ENCODE measurements at places on chromosomes 3 and 15. TPM values are rescaled to one million over a fixed set of nuclear protein-coding genes. Genes with fewer than 3 reads are reported as not detected.

Gene IGSF10
- 1.8 TPM for polyA plus RNA-seq

Gene FOXB1
- polyA plus RNA-seq, result not detected

Gene SHF
- 17.7 TPM for polyA plus RNA-seq

Gene ALPK3
- 21.0 TPM for polyA plus RNA-seq

GRCh38 chr3:167867981-167868380 is 132.5 kb downstream of the SERPINI1 start:
- no peak for DNase-seq

DNA sequence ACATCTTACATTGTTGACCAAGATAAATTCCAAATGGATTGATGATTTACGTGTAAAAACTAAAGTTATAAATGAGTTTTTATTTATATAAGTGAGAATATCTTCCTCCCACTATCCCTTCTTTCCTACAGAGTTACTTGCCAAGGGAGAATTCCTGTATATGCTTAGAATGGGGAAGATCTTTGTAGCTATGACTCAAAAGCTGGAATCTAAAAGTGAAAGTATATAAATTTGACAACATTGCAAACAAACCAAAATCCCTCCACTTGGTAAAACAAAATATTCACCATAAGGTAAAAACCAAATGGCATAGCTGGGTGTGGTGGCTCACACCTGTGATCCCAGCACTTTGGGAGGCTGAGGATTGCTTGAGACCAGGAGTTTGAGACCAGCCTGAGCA is 52.7 kb upstream of the GCNT3 start:
- no peak for DNase-seq

- DNase-seq, result no peak
Measured at GRCh38 chr15:88656760-88657221, 18.0 kb downstream of the ISG20 start.

DNA sequence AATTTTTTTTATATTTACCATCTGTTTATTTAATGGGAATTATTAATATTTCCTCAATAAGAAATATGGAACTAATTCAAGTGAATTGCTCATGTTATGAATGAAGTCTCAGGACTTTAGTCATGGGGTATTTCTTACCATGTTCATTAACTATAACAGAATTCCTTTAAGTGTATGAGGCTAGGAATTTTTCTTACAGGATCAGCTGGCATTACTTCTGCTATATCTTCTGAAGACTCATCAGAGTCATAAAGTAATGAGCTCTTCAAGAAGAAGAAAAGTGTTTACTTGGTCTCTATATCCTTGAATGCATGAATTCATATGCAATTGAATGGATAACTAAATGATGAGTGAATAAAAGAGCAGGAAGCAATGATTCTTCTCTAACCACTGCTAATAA is 486.8 kb upstream of the THBS1 start:
- DNase-seq, result no peak

DNA sequence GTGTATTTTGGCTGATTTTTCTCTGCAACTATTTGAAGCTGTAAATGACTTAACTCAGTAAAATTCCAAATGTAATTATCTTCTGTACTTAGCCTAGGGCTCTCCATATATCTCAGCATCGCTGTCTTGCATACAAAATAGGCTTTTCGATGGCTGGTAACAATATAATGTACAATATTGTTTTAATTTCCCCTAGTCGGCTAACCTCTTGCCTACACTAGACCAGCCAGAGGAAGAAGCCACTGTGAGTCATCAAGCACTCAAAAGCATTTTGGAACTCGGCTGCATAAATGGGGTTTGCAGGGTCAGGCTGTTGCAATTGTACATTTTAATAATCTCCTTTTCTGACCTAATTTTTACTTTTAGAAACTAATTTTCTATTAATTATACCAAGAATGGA is 583.8 kb downstream of the FOXP1 start:
- DNase-seq, result no peak

DNA sequence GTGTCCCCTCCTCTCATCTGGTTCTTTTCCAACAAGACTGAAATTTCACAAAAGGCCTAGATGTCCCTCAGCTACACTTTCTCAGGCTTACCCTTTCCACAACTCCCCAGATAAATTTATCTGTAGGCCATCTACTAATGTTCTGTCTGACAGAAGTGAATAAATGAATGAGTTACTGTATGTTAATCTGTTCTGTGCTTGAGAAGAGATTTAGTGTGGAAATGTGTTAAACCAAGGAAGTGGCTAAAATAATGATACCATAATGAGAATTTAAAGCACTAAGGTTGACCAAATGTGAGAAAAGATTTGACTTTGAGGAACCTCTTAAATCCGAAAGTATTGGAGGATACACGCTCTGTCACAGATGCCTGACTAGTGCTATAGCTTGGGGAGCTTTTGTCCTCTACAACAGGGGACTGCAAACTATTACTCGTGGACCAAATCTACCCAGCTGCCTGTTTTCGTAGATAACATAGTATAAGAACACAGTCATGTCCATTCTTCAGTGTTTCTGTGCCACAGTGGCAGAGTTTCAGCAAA is 74.8 kb upstream of the P2RY1 start:
- no peak for DNase-seq

Measured in left renal cortex interstitium (tissue), 4 donors.